ENCODE measurements at places on chromosomes 12 and 14.

DNA sequence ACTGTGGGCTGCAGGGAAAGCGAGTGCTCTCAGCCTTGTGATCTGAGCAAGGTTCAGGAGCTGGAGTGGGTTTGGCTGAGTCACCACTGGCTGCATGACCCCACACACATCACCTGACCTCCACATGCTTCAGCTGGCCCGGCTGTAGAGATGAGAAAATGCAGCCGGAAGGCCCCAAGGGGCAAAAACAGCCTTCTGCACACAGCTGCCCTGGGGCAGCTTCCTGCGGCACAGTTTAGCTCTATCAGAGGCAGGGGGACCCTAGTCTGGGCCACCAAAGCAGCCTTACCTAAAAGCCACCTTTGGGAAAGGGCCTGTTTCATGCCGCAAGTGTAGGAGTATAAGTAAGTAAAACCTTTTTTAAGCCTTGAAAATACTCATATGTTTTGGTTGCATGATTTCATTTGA, 123.3 kb downstream of the SSPN start:
- DNase-seq, result peak; percentile 60

DNA sequence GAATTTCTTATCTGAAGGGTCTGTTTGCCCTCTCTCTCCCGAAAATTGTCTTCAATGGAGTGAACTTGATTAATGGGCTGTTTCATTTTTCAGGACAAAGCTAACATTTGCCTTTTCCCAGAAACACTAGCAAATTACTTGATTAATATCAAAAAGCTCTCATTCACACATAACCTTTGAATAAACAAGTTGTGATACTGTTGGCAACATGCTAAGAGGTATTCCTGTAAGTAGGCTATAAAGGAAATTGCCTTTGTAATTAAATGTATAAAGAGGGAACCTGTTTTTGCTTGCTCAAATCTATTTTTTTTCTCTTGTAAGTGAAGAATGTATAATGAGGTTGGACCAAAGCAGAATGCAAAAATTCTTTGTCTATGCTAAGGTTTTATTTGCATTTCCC, 457.2 kb downstream of the TMTC2 start:
- DNase-seq, result no peak

- no peak for DNase-seq
Observed at GRCh38 chr12:66428261-66428660, 126.0 kb downstream of the HELB start.

DNA sequence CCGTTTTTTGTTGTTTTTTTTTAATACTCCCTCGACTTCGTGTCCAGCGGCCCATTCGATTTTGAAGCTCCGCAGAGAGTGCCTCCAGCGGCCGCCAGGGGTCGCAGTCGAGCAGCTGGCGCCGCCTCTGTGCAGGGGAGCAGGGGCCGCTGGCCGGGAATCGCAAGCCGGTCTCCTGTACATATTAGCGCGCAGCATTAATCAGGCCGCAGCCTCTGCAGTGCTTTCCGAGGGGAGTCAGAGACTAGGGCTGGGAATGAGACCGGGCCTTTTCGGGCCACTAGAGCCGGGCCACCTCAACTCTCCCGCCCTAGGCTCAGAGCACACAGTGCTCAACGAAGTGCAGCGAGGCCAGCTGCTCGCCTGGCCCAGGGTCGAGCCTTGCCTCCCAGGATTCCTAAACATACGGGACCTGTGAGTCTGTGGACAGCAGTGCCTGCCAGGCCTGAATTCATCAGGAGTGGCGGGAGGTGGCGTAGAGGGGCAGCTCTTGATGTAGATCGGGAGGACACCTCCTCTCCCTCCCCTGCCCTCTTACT, 81.8 kb downstream of the EMP1 start:
- peak; percentile 39 for DNase-seq

- DNase-seq, result no peak
Observed at GRCh38 chr12:75592086-75592485, 80.7 kb upstream of the KRR1 start.

- DNase-seq, result peak; percentile 76
Observed at GRCh38 chr14:30214461-30215090, 286.9 kb upstream of the PRKD1 start.

DNA sequence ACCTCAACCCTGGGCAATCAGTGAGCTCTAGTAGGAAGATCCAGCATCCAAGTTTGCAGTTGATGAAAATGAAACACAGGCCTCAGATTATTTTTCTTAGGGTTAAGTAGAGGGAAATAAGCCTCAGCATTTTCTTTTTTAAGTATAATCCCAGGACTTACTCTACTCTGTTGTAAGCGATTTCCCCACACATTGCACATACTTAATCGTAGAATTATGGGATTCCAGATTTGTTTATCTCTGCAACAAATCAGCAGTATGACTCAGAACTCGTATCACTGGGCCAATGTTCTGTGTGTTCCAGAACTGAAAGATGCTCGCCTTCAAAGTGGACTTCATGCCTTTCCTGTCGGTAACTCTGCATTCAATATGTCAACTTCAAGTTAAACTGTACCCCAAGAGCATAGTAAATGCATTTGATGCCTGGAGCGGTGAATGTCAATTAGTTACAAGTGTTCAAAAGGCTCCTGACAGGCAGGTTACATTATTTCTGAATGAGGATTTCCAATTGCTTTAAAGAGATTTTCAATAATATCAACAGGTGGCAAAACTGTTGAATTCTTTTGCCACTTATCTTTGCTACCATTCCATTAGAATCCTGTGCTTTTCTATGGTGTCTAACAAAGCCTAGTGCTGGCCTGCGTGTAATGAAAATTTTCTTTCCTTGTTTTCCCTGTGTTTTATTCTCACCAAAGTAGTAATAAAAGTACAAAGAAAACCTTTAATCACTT, 323.8 kb upstream of the SYT1 start:
- no peak for DNase-seq

- no peak for DNase-seq
Observed at GRCh38 chr14:103123634-103124500, 606 bp downstream of the TNFAIP2 start.

- DNase-seq, result no peak
Observed at GRCh38 chr12:24533716-24534352, 415.1 kb downstream of the BCAT1 start.

- no peak for DNase-seq
Observed at GRCh38 chr12:118611770-118612169, 235.4 kb downstream of the SUDS3 start.

- peak; percentile 66 for DNase-seq
Observed at GRCh38 chr12:56221232-56221756, 428 bp downstream of the RNF41 start.

- DNase-seq, result no peak
Observed at GRCh38 chr12:62847709-62848108, 87.2 kb downstream of the PPM1H start.
